Esophagus mucosa (tissue), 1 donor: ENCODE measurements at places on chromosomes 11 and 22. TPM values are rescaled to one million over a fixed set of nuclear protein-coding genes. Genes with fewer than 3 reads are reported as not detected.

- no peak for ATAC-seq
These were observed 976 bp downstream of the DEPDC7 start for GRCh38 chr11:33016654-33017053.

- peak; percentile 43 for ATAC-seq
These were observed 18.8 kb downstream of the P2RY2 start for GRCh38 chr11:73236854-73237253.

DNA sequence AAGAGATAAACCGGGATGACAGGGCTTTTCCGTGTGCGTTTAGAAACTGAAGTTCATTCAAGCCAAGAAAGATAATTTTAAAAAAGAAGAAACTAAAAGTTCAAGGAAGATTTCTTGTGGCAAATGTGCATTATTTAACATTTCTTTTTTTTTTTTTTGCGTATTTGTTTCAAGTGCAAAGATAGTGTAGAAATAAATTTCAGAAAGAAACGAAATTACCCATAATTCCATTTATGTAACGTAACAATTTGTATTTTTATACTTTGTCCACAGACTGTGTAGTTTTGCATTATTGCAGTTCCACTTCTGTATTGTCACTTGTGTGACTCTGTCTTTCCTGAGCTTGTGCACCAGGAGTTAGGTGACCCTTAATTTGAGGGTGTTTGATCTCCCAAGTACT is 24.0 kb downstream of the SNAP29 start:
- ATAC-seq: no peak

- ATAC-seq: no peak
These were observed 389.6 kb upstream of the SYN3 start for GRCh38 chr22:33447733-33448132.

GRCh38 chr11:70596091-70596490 is 197.8 kb downstream of the CTTN start:
- ATAC-seq: no peak

Gene DCHS1
- total RNA-seq: 1.4 TPM

DNA sequence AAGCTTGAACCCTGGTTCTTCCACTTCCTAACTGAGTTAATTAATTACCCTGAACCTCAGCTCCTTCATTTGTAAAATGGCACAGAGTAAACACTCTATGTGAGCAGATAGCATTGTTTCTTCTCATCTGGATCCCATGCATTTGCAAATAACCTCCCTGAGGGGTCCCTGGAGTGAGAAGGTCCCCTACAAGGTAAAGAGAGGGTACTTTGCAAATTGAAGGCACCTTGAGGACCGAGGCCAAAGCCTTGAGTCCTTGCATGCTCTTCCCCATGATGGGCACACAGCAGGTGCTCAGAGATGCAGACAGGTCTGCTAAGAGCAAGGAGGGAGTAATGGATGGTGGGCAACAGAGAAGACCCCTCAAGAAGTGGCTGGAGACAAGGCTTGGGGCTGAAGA is 33.2 kb downstream of the OTOG start:
- ATAC-seq: no peak

- ATAC-seq: no peak
These were observed 33.4 kb upstream of the API5 start for GRCh38 chr11:43278193-43278956.

DNA sequence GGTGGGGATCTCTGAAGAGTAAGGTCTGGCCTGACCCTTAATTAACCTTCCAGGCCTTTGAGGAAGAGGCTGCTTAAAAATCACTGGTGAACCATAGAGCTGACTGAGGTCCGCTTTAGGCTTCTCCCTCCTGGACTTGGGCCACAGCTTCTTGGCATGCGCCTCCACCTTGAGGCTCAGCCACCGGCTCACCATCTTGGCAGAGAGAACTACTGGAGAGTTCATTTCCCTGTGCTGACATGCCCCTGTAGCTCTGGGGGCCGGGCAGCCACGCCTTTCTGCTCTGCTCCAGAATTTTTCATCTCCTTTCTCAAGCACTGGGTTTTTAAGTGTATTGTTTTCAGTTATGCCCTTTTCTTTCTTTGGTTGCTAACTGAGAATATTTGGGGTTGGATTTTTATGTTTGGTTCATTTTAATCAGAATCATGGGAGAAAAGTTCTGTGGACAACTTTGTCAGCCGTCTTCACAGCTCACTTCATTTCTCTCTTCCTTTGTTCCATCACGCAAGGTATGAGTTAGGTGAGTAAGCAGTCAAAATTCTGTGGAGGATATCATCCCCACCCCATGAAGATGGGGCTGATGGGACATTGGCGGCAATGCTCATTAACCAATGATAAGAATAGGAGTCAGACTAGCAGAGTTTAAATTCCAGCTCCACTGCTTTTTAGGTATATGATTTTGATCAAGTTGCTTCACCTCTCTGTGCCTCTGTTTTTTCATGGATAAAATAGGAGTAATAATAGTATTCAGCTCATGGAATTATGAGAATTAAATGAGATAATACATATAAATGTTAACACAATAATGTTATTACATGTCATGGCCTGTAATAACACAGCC is 103.9 kb downstream of the DBX1 start:
- peak; percentile 87 for ATAC-seq

Gene ZNF214
- 0.88 TPM for total RNA-seq

GRCh38 chr11:32109138-32109537 is 18.3 kb downstream of the RCN1 start:
- ATAC-seq: no peak

Gene RIMBP3C
- 0.04 TPM for total RNA-seq

Gene OR52N4
- total RNA-seq: not detected

GRCh38 chr11:33658195-33658900 is 42.3 kb downstream of the C11orf91 start:
- no peak for ATAC-seq

- peak; percentile 25 for ATAC-seq
These were observed 122.2 kb downstream of the CD44 start for GRCh38 chr11:35261197-35261596.

GRCh38 chr11:65920372-65920802 is 1.2 kb downstream of the DRAP1 start:
- ATAC-seq: no peak

DNA sequence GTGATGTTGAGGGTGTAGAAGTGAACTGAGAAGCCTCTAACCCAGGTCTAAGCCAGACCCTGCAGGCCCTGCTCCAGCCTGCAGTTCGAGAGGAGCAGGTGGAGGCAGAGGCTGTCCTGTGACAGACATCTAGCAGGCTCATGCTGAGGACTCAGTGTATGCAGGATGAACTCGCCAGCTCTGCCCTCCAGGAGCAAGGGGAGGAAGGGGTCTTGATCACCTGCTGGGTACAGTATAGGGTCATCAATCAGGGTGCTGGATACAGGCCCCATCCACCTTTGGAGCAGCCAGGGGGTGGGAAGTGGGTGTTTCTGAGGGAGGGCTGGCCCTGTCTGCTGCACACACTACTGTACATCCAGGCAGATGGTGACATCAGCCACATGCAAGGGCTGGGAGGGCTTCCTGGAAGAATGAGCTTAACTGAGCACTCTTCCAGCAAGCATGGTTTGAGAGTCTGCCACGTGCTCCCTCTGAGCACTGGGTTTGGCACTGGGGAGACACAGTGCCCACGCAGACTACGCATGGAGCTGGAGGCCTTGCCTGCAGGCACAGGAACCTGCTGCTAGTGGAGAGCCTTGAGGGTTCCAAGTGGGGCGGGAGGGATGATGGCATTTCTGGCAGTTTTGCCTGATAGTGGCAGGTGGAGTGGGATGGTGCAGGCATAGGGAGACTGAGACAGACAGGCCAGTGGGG is 9.2 kb downstream of the MAPK8IP1 start:
- ATAC-seq: no peak

DNA sequence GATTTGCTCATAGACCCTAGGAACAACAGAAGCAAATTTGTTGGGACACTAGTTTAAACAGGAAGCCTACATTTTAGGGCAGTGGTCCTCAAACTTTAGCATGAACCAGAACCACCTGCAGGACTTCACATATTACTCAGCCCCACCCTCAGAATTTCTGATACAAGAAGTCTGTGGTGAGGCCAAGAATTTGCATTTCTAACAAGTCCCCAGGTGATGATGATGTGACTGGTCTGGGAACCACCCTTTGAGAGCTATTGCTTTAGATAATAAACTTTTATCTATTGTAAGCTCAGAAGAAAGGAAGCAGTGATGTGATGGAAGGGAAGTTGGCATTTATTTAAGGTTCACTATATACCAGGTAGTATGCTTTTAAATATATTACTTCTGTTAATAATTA is 194.0 kb downstream of the FAM181B start:
- no peak for ATAC-seq

GRCh38 chr11:65770951-65771567 is 9.7 kb downstream of the AP5B1 start:
- ATAC-seq: no peak

DNA sequence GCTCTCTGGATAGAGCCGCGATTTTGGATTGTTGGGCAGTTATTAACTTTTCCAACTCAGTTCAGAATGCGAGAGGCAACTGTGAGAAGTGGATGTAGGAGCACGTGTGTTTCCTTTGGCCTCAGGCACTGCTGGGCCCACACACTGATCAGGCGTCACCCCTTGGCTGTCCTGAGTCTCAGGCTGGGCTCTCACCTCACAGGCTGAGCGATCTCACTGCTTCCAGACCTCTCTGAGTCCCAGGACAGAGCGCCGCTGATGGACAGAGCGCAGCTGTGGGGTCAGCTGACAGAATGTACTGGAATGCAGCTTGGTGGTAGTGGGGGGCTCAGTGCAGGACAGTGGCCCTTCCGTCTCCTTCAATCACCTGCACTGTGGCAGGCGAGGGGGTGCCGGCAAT is 516.2 kb downstream of the TBC1D22A start:
- no peak for ATAC-seq
